ENCODE measurements at places on chromosomes 16 and 17.

- DNase-seq = peak; percentile 50
Observed at GRCh38 chr16:2194852-2195321, 1.5 kb downstream of the CASKIN1 start.

GRCh38 chr17:44827863-44828262 lies 2.2 kb downstream of the GJC1 start:
- no peak for DNase-seq

GRCh38 chr17:50541716-50542688 lies 5.0 kb upstream of the SPATA20 start:
- peak; percentile 88 for DNase-seq

GRCh38 chr16:81427219-81427618 lies 17.4 kb upstream of the CMIP start:
- no peak for DNase-seq

DNA sequence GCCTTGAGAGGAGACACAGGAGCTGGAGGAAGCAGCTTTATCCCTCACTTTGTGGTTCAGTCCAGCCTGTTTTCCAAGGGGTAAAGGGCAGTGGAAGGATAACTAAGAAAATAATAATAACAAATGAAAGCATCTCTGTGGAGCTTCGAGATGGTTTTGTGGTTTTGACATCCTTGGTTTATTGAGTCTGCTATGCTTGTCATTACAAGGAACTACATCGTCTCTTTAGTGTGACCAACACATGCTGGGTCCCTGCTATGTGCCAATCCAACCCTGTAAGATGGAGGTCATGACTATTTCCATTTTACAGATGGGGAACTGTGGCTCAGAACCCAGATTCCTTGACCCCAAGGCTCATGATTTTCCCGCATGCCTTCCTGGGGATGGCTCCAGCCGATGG lies 124.8 kb downstream of the MRM1 start:
- no peak for DNase-seq

GRCh38 chr17:78859051-78859450 lies 18.4 kb upstream of the USP36 start:
- DNase-seq = no peak
